ENCODE measurements at places on chromosomes 3 and 15.

- peak; percentile 80 for DNase-seq
Observed at GRCh38 chr3:5140839-5141238, 18.7 kb downstream of the ARL8B start.

DNA sequence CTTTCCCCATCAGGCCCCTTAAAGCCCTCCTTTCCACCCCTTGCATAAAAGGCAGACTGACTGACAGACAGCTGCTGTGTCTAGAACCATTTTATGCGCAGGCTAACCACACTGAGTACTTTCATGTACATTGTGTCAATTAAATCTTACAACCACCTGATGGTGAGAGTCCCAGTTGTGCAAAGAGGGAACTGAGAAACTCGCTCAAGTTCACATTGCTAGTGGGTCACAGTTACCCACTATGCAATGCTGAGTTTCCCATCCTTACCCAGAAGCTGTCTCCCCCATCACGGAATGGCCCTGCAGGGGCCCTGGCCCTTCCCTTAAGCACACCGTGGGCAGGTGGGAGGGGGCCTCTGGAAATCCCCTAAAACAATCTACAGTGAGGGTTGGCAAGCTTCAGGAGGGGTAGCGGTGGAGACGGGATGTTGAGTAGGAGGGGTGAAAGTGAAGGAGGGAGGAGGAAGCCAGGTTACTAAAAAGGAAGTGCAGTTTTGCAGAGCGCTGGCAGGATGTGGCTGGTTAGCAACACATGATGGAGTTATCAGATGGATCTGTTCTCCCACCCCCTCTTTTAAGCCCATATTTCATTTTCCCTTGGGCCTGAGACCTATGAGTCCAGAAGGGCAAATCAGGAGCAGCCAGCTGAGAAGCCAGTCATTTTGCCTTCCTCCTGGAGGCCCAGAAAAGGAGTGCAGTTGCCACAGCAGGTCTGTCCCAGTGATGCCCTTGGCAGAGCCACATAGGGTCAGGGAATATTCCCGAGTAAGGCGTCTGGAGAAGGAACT is 30.0 kb downstream of the STARD5 start:
- peak; percentile 56 for DNase-seq

GRCh38 chr3:195227871-195228270 is 43.1 kb downstream of the XXYLT1 start:
- DNase-seq = no peak

- no peak for DNase-seq
Observed at GRCh38 chr3:54817628-54818027, 110.2 kb downstream of the LRTM1 start.
